ENCODE measurements at places on chromosomes 4 and X.

- DNase-seq: no peak
Observed at GRCh38 chr4:791898-792625, 33.9 kb downstream of the CPLX1 start.

GRCh38 chrX:16612257-16612897, 37.6 kb upstream of the S100G start:
- no peak for DNase-seq

DNA sequence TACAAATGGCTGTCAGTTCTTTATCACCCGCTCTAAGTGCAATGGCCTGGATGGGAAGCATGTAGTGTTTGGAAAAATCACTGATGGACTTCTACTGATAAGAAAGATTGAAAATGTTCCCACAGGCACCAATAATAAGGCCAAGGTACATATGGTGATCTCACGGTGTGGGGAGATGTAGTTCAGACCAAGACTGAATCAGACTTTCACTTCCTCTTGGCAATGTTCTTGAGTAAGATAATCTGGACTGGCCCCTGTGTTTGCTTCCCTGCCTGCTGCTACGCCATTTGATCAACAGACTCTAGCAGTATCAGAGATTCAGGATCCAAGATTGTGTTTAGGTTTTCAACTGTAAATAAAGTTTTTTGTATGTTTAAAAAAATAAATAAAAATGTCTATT, 682.2 kb upstream of the AMOT start:
- DNase-seq: no peak

DNA sequence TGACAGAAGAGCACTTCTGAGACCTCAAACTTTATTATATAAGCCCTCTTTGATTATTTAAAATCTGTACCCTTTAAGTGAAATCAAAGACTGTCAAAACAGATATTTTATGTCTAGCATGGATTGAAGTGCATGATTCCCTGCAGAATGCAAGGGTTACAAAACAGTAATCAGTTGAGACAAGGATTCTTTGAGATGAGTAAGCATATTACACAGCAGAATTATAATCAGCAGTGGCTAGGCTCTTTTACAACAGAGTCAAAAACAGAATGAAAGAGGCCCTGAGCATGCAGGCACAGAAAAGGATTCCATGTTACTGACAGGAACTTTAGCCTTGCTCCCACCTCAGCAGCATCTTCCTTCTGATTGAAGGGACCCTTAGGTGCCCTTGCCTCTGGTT, 487.9 kb upstream of the GALNT7 start:
- no peak for DNase-seq

DNA sequence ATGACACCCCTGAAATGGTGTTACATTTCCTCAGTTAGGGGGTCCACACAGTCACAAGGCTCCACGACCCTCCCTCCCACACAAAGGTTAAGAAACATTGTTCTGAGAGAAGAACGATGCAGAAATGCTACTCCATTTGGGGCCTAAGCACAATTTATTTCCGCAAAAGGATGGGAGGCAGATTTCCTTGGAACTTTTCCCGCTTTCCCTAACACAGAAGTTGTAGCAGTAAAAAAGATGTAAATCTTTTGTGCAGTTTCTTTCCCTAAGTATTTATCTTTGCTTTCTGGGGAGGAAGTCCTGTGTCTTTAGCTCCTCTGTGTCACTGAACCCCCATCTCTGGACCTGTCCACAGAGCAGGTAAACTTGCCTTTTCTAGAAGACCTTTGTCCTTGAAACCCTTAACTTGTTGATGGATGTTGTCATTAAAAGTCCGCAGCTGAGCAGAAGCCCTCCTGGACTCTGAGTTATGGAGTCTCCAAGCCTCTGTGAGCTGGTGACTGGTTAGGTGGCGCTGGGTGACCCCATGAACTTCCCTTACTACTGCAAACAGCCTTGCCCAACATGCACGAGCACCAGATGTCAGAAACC, 67.2 kb upstream of the SHISA3 start:
- DNase-seq: no peak

- no peak for DNase-seq
Observed at GRCh38 chrX:37349221-37350033, at the start of gene PRRG1. Gene PRRG1, plus strand, starts transcription at chrX:37349364. Its CDS starts 56,886 bp downstream, at chrX:37406250.

GRCh38 chrX:10110316-10110935, 46.3 kb upstream of the CLCN4 start:
- DNase-seq: no peak

DNA sequence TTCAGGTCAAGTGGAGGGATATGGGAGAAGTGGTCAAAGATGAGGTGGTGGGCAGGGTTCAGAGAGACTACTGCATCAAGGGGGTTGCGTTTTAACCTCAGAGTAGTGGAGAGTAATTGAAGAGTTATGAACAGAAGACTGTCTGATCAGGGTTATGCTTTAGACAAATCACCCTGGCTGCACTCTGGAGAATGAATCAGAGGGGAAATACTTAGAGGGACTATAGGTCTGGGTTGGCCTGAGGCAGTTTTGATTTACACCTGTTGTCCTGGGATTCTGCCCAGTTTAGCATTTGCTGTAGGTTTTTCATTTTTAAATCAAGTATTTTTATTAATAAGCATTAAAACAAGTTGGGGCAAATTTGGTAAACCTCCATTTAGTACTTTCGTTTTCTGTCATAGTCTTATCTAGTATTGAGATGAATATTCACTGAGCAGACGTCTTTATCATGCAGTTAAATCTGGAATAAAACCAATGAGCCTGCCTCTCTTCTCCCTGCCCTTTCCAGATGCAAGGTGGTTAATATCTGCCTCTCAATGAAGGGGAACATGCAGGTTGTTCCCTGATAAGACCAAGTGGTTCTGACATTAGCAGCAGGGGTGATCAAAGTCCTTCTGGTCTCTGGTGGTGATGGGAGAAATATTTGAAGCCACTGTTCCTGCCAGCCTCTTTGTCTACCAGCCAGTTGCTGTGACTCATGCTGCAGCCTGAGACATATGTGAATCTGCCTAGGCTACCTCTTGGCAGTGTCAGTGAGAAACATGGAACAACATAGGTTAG, 116.0 kb upstream of the RPS6KA3 start:
- no peak for DNase-seq

GRCh38 chr4:63728480-63729177, 680.6 kb downstream of the TECRL start:
- DNase-seq: no peak
